ENCODE measurements at places on chromosomes 11 and 22.
A peak's percentile ranks its signal among the peaks of the same experiment; 100 is the strongest.

DNA sequence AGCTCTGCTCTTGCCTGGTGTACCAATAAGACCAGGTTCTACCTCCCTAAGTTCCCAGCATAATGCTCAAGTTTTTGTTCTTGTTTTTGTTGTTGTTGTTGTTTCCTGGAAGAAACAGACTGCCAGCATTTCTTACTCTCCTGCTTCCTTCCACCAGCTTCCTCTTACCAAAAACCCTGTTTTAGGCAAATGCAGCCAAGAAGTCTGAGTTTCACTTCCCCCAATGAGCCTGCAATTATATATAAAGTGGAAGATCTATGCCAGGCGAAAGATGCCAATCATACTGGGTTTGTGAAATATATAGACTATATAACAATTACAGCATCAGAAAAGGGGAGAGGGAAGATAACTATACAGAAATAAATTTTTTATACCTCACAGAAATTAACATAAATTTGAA lies 931.5 kb upstream of the FAT3 start:
- DNase-seq = no peak

GRCh38 chr11:93239966-93240365 lies 42.2 kb upstream of the SLC36A4 start:
- no peak for DNase-seq

DNA sequence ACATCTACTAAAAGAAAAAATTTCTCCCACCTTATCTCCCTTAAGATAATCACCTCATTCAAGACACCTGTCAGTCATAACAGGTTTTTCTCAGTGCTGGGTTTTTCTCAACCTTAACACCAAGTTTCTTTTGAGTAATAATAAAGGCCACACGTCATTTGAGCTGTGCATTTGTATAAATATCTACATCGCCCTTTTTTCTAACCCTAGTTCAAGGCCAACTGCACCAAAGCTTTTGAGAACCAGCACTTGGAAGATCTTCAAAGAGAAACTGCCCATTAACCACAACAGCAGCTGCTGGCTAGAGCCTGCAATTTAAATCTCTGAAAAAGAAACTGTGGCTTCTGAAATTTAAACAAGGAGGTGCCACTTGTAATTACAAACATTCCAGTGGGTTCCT lies 6.9 kb downstream of the CADM1 start:
- DNase-seq = no peak

DNA sequence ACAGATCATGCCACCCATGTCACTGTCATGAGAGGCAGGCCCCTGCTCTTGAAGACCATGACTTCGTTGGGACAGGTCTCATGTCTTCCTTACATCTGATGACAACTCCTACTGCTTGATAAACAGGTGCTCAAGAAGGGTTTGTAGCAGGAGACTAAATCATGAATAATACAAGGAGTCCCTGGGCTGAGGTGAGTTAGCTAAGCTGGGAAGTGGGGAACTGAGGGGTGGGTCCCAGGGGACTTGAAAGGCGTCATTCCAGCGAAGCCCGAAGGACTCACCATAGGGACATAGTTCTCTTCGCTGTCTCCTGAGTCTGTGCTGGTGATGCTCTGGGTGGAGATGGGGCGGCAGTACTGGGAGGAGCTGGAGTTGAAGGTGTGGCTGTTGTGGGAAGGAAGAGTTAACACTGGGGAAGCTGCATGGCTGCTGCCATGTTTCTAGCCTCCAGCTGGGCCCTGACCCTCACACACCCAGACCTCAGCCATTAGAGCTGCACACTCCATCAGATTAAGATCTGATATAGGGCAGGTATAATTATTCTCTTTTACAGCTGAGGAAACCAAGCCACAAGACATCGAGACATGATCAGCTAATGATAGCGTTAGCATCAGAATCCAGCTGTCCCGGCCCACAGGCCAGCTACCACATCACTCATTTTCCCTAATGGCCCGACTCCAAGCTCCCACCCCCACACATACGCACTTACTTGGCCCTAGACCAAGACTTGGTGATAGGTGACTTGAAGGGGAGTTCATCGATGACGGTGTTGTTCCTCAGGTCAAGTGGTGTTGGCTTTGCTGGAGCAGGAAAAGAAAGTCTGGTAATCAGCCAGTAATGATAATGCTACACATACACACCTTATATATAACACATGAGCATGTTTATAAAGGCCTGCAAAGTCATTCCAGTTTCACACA lies 32.9 kb downstream of the USP35 start:
- no peak for DNase-seq

GRCh38 chr22:37139762-37140161 lies 10.0 kb downstream of the IL2RB start:
- no peak for DNase-seq

- no peak for DNase-seq
Observed at GRCh38 chr11:65147352-65148075, 13.2 kb upstream of the SYVN1 start.

- no peak for DNase-seq
Observed at GRCh38 chr11:64870893-64871466, 7.4 kb downstream of the EHD1 start.

- peak; percentile 45 for DNase-seq
Observed at GRCh38 chr22:20957683-20958431, 9.2 kb upstream of the AIFM3 start.

- no peak for DNase-seq
Observed at GRCh38 chr11:91819777-91820176, 404.8 kb upstream of the FAT3 start.

Measured in B cell (primary cell).